ENCODE measurements at places on chromosomes 7 and 10.

DNA sequence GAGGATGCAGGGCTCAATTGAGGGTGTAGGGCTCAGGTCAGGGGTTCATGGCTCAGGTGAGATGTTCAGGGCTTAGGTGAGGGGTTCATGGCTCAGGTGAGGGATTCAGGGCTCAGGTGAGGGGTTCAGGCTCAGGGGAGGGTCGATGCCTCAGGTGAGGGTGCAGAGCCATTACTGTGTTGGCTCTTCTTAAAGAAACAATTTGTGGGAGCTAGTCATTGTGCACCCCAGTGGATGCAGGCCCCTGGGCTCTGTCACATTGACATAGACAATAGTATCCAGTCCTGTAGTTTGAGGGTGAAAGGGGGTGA is 86.7 kb downstream of the ADCY1 start:
- DNase-seq: no peak

DNA sequence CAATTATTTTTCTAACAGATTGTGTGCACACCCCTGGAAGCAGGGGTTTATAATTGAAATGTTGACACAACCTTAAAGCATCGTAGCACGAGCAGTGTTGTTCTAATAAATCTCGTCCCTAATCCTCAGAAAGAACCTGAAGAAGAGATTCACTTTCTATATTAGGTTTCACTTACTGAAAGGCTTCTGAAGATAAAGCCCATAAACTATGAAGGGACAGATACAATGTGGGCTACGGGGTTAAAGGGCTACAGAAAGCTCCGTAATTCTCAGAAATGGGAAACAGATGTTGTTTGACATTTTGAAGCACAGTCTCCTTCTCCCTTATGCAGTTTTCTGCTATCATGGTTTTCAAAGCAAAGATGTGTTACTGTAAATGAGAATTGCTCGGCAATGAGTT is 479.6 kb downstream of the GATA3 start:
- DNase-seq: no peak

- DNase-seq: no peak
These were observed 53.7 kb upstream of the ZNF273 start for GRCh38 chr7:64849250-64849923.

DNA sequence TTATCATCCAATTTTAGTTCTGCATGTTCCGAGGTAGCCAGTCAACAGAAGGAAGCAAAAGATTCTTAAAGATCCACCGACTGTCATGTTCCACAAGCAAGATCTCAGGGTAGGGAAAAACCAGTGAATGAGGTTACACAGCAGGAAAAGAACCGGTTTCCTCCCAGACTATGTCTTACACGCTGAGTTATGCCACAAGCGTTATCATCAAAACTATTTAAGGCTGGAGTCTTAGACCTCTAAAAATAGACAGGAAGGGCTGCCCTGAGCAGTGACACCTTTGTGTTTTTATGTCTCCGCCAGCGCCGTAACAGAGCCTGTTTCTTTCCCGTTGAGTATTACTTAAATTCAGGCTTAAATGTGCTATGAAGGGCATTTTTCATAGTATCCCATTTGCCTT is 48.3 kb downstream of the PROSER2 start:
- DNase-seq: no peak

DNA sequence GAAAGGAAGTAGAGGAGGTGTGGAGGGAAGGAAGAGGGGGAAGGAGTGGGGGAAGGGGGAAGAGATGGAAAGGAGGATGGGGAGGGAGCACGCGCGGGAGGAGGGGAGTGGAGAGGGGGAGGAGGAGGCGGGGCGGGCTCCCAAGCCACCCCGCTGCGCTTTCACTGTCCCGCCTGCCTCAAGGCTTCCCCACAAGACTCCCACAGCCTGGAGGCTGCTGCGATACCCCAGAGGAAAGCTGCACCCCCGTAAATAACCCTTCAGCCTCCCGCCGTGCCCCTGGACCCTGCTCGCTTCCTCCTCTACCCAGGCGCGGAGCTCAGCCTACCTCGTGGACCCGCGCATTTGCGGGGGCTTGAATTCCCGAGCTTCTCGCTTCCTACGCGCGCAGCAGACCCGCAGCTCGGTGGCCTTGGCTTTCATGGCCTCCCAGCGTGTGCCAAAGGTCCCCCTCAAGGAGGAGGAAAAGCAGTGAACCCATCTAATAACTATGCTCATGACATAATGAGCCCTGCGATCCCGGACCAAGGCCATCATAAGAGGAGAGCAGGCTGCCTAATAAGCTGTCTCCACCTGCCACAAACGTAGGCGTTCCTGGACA is at the start of gene C10orf67:
TSS of gene C10orf67 (minus strand) at position 557 of the 601 bp plus-strand sequence. CDS start at position 534, 23 bp downstream.
- DNase-seq: peak; percentile 43

DNA sequence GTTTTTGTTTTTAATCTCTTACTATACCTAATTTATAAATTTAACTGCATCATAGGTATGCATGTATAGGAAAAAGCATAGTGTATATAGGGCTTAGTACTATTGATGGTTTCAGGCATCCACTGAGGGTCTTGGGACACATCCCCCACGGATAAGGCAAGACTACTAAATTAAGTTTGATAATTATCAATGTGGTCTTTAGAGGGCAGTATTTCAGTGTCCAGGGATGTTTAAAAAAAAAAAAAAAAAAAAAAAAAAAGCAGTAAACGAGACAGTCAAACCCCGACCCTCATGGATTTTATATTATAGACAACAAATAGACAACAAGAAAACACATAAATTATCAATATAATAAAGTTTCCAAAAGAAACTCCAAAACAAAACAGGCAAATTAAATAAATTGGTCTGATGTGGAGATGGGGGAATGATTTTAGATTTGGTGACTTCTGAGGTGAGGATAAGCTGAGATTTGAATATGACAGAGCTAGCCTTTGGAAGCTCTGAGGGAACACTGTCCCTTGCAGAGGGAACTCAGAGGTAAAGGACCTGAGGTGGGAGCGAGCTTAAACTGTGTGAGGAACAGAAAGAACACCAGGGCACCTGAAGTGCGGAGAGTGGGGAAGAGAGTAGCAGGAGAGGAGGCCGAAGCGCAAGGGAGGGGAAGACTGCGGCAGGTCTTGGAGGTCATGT is 14.8 kb downstream of the ACSM6 start:
- DNase-seq: peak; percentile 47

DNA sequence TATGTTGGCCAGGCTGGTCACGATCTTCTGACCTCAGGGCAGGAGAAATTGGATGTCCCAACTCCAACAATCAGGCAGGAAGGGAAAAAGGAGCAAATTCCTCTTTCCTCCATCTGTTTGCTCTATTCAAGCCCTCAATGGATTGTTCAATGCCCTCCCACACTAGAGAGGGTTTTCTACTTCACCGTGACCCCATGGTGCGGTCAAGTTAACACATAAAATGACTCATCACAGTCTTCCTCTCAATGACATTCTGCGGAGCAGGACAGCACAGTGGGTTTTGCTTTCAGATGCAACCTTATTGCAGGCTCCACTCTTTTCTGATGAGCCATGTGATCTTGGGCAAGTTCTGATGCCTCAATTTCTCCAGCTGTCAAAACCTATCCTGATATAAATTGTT is 364.9 kb downstream of the ANKRD30A start:
- no peak for DNase-seq
